Effector memory CD4-positive, alpha-beta T cell (primary cell): ENCODE measurements at places on chromosomes 2 and 18.
A peak's percentile ranks its signal among the peaks of the same experiment; 100 is the strongest.

- DNase-seq: no peak
- no peak overlapping the region for H3K4me3 ChIP-seq
Observed at GRCh38 chr2:202700075-202700901, 65.5 kb downstream of the FAM117B start.

DNA sequence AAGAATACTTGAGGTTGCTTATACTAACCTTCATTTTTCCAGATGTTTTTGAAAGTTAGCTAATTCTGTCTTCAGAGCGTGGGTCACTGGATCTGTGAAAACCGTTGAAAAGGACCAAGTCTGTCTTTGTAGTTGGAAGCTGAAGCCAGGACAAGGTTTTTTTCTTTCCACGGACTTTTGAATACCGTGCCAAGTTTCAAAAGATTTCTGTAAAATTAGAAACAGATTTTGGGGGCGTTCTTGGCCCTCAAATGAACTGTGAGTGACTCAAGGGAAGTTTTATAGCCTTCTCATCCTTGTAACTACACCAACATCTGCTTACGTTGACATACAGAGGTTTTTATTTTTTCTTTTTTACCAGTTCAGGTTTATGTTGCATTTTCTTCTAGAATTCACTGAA, at the start of gene FAP:
Gene FAP, minus strand, starts transcription at position 152 of the 400 bp plus-strand sequence. Its CDS starts 118 bp downstream, at position 34.
- no peak within 1 kb of the TSS for H3K27ac ChIP-seq
- H3K36me3 ChIP-seq: no peaks in the 10 kb centered on the region

DNA sequence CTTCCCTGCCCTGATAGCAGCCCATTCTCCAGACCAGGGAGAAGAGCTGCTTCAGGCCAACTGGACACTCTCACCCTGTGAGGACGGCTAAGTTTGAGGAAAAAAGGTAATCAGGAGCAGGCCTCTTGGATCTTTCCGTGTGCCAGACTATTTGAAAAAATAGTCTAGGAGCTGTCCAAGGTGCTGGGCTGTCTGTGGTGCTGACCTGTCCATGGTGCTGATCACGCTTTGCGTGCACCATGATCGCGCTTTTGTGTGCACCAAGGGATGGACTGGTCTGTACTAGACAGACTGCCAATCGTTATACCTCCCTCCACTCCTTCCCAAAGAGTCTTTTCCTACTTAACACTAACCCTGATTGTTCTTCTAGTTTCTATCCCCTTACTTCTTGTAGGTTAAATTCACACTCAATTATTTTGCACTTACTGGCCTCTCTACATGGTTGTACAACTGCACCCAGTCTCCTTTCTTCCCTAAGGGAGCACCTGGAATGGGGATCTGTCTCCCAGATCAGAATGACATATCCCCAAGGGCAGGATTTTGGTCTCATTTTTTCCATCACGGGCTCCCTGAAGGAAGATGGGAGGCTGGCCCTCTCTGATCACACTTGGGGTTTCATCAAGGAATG, 295.4 kb downstream of the CELF4 start:
- no peak overlapping the region for H3K27ac ChIP-seq
- no peak for DNase-seq
- H3K36me3 ChIP-seq: no peaks in the 10 kb centered on the region
- H3K4me3 ChIP-seq: no peak overlapping the region

GRCh38 chr2:8889978-8890377, 52.6 kb upstream of the KIDINS220 start:
- DNase-seq: no peak
- no peaks in the 10 kb centered on the region for H3K27me3 ChIP-seq
- no peak overlapping the region for H3K27ac ChIP-seq
- no peaks in the 10 kb centered on the region for H3K36me3 ChIP-seq
- no peak overlapping the region for H3K4me3 ChIP-seq

DNA sequence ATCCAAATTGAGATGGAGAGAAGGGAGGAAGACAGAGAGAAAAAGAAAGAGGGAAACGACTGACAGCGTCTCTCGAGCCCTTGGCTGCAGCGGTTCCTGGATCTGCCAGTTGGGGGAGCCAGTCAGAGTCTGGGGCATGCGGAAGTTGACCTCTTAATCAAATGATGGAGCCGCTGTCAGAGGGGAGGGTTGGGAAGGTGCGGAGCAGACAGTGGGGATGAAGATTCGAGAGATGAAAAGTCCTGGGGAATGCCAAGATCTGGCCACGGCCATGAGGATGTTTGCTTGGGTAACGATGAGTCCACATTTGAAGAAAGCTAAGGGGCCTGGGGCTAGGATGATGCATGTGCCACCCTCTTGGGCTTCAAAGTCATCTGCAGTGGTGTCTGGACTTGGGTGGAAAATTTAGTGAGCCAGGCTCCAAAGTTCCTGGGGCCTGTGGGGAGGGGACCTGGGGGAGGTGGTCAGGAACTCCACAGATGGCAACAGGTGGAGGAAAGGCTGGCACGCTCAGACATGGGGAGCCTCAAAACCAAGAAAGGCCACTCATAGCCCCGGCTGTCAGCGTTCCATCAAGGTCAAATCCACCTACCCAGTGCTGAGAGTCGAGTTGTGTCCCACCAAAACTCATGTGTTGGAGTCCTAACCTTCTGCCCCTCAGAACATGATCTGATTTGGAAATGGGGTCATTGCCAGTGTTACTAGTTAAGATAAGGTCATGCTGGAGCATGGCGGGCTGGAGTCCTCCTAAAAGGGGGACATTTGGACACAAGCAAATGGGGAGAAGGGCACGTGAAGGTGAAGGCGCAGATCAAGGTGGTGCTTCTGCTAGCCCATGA, 200.1 kb downstream of the NDUFA10 start:
- no peak overlapping the region for H3K4me3 ChIP-seq
- H3K27ac ChIP-seq: no peak overlapping the region
- no peak for DNase-seq
- H3K27me3 ChIP-seq: no peaks in the 10 kb centered on the region
- H3K36me3 ChIP-seq: no peaks in the 10 kb centered on the region
- H3K4me1 ChIP-seq: no peaks in the 10 kb centered on the region

DNA sequence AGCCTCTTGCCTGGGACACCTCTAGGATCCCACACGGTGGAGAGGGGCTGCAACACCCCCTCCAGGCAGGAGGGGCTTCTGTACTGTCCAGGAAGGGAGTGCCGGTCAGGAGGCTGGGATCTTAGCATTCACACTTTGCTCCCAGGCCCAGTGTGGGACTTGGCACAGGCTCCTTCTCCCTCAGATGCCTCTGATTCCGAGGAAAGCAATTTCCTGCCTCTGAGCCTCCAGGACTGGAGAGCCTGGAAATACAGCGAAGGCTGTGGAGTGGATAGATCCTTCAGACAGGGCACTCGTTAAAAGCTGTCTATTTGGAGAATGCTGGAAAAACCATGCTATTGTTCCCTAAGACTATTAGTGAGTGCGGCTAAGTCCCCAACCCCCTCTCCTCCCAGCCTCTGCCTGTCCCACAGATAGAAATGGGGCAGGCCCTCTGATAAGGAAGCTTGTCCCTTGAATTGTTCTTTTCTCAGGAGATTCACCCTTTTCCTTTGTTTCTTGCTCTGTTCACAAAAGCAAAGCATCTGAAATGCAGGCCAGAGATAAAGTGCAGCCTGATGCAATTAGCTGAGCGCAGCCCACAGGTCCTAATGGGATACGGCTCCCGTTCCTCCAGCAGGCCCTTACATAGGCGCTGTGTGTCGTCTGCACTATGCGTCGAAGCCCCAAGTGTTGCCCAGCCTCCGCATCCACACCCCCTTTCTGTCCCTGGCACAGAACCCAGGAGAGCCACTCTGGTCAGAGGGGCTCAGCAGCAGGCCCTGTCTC, 252.2 kb downstream of the KLHL29 start:
- H3K36me3 ChIP-seq: no peaks in the 10 kb centered on the region
- DNase-seq: no peak
- no peak overlapping the region for H3K4me3 ChIP-seq

DNA sequence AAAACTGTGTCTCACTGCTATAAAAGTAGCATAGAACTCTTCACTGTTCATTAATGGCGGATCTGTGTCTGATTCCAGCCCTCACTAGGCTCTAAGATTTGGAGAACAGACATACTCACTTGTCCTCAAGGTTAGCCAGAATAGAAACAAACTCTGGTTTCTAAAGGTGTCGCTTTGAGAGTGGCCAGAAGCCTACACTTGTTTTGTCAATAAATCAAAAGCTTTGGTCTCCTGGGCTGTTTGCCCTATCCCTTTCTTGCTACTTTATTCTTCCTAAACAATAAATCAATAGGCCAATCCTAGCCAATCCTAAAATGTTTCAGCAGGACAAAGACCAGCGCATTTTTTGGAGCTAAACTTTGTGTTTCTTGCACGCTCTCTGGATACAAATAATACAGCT, 1064.6 kb upstream of the CHAC2 start:
- no peak for DNase-seq
- no peaks in the 10 kb centered on the region for H3K36me3 ChIP-seq
- no peaks in the 10 kb centered on the region for H3K27me3 ChIP-seq
- H3K27ac ChIP-seq: no peak overlapping the region
- H3K4me3 ChIP-seq: no peak overlapping the region
- H3K4me1 ChIP-seq: no peaks in the 10 kb centered on the region

GRCh38 chr2:453132-453531, 165.2 kb upstream of the ALKAL2 start:
- H3K4me3 ChIP-seq: no peak overlapping the region
- no peak for DNase-seq
- no peak overlapping the region for H3K27ac ChIP-seq
- no peaks in the 10 kb centered on the region for H3K4me1 ChIP-seq
- H3K36me3 ChIP-seq: no peaks in the 10 kb centered on the region

DNA sequence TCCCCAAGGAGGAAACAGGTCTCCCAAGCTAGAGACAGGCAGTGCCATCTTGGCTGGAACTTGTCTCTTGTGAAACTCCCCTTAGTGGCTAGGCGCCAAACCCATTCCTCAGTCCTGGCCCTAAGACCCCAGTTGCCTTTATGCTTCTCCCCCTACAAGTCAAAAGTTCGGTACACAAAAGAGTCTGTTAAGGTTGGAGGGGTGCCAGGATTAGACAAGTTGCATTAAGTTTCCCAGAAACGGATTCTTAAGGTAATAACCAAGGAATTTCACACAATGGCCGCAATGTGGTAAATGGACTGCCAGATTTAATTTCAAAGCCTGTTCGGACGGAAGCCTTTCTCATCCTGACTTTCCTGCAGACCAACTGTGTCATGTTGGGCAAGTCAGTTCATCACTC, 80.7 kb downstream of the CCBE1 start:
- H3K27me3 ChIP-seq: no peaks in the 10 kb centered on the region
- no peak overlapping the region for H3K27ac ChIP-seq
- no peaks in the 10 kb centered on the region for H3K36me3 ChIP-seq
- no peak for DNase-seq
- no peaks in the 10 kb centered on the region for H3K4me1 ChIP-seq
- H3K4me3 ChIP-seq: no peak overlapping the region

- H3K27me3 ChIP-seq: no peaks in the 10 kb centered on the region
- no peak for DNase-seq
- H3K27ac ChIP-seq: no peak overlapping the region
- H3K4me3 ChIP-seq: no peak overlapping the region
- no peaks in the 10 kb centered on the region for H3K4me1 ChIP-seq
Observed at GRCh38 chr2:193326296-193326695, 1131.6 kb upstream of the TMEFF2 start.

DNA sequence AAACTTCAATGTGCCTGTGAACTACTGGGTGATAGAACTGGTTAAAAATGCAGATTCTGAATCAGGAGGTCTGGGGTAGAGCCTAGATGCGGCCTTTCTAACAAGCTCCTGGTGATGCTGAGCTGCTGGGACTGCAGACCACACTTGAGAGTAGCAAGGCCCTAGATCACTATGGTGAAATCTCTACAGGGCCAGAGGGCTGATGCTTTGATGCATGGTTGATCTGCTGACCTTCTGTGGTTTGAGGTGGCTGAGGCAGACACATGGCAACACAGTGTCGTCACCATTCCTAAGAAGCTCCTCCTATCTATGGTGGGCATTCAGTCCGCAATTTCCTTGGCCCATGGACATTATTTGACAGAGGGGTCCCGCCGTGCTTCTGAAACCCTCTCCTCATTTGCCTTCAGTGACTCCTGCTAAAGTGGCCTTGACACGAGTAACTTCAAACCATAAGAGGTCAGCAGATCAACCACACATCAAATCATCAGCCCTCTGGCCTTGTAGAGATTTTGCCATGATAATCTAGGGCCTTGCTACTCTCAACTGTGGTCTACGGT, 19.8 kb downstream of the CCDC68 start:
- no peaks in the 10 kb centered on the region for H3K4me1 ChIP-seq
- DNase-seq: no peak
- H3K36me3 ChIP-seq: no peaks in the 10 kb centered on the region

DNA sequence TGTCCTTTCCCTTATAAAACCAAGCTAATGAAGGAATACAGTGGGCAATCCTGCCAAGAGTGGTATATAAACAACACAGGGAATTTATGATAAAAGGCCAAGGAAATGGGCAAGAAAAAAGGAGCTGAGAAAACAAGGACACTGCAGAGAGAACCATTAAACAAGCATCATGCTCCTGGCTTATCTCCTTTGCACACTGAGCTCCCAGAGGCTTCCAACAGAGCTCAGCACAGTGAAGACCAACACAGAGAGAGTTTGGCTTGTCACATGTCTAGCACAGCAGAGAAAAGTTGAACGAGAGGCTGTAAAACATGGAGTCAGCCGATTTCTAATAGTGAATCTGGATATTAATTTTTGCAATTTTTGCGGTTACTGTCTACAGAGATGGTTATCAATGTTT, 68.0 kb upstream of the KLF7 start:
- no peaks in the 10 kb centered on the region for H3K36me3 ChIP-seq
- DNase-seq: no peak
- no peak overlapping the region for H3K27ac ChIP-seq
- no peak overlapping the region for H3K4me3 ChIP-seq
- no peaks in the 10 kb centered on the region for H3K4me1 ChIP-seq
- H3K27me3 ChIP-seq: no peaks in the 10 kb centered on the region

- H3K4me3 ChIP-seq: no peak overlapping the region
- no peak overlapping the region for H3K27ac ChIP-seq
- no peaks in the 10 kb centered on the region for H3K36me3 ChIP-seq
- no peak for DNase-seq
- H3K27me3 ChIP-seq: no peaks in the 10 kb centered on the region
- peaks cover 5% of the 10 kb centered on the region for H3K4me1 ChIP-seq
Observed at GRCh38 chr2:60844105-60844504, 37.3 kb upstream of the REL start.

- no peak for DNase-seq
- no peaks in the 10 kb centered on the region for H3K36me3 ChIP-seq
- no peaks in the 10 kb centered on the region for H3K27me3 ChIP-seq
- no peak overlapping the region for H3K4me3 ChIP-seq
Observed at GRCh38 chr2:10173258-10174005, 50.9 kb downstream of the RRM2 start.

GRCh38 chr18:77069931-77070330, 62.7 kb downstream of the MBP start:
- H3K4me1 ChIP-seq: peaks cover 94% of the 10 kb centered on the region
- DNase-seq: no peak
- no peaks in the 10 kb centered on the region for H3K27me3 ChIP-seq
- no peak overlapping the region for H3K4me3 ChIP-seq
- peak overlapping the region; percentile 93 for H3K27ac ChIP-seq

GRCh38 chr2:233081232-233081730, 21.1 kb downstream of the INPP5D start:
- H3K4me3 ChIP-seq: no peak overlapping the region
- peak; percentile 45 for DNase-seq
- H3K4me1 ChIP-seq: peaks cover 76% of the 10 kb centered on the region

- no peaks in the 10 kb centered on the region for H3K4me1 ChIP-seq
- no peaks in the 10 kb centered on the region for H3K27me3 ChIP-seq
- no peak for DNase-seq
- H3K27ac ChIP-seq: no peak overlapping the region
- H3K36me3 ChIP-seq: no peaks in the 10 kb centered on the region
Observed at GRCh38 chr2:133787651-133788050, 219.4 kb upstream of the NCKAP5 start.
